ENCODE measurements at places on chromosomes 1 and 21.

GRCh38 chr21:46203203-46203600 lies 18.9 kb upstream of the SPATC1L start:
- no peak for DNase-seq

GRCh38 chr21:32653326-32653901 lies 41.2 kb upstream of the CFAP298 start:
- no peak for DNase-seq

DNA sequence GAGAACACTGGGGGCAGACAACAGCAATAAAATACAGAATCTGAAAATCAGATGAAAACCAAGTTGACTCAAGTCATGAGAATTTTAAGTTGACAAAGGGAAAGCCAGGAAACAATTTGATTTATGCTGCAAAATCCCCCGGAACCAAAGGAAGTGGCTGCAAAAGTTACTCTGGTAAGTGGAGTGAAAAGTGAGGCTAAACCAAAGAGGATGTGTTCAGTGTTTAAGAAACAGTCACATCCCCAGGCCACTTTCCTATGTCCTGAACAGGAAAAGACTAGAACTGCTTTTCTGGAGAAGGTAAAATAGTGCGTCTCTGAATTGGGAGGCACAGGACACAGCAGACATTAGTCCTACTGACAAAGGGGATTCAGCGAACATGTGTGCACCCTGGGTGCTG lies 5.9 kb downstream of the TARBP1 start:
- DNase-seq, result no peak

DNA sequence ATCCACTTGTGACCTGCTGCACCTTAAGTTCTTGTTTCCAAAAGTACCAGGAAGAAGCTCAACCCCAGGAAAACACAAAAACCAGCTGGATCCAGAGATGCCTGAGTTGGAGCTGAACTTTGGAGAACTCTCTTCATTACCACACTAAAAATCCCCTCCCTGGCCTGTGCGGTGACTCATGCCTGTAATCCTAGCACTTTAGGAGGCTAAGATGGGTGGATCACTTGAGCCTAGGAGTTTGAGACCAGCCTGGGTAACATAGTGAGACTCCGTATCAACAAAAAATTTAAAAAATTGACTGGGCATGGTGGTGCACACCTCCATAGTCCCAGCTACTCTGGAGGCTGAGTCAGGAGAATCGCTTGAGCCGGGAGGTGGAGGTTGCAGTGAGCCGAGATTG lies 6.2 kb downstream of the MAP1LC3C start:
- no peak for DNase-seq

DNA sequence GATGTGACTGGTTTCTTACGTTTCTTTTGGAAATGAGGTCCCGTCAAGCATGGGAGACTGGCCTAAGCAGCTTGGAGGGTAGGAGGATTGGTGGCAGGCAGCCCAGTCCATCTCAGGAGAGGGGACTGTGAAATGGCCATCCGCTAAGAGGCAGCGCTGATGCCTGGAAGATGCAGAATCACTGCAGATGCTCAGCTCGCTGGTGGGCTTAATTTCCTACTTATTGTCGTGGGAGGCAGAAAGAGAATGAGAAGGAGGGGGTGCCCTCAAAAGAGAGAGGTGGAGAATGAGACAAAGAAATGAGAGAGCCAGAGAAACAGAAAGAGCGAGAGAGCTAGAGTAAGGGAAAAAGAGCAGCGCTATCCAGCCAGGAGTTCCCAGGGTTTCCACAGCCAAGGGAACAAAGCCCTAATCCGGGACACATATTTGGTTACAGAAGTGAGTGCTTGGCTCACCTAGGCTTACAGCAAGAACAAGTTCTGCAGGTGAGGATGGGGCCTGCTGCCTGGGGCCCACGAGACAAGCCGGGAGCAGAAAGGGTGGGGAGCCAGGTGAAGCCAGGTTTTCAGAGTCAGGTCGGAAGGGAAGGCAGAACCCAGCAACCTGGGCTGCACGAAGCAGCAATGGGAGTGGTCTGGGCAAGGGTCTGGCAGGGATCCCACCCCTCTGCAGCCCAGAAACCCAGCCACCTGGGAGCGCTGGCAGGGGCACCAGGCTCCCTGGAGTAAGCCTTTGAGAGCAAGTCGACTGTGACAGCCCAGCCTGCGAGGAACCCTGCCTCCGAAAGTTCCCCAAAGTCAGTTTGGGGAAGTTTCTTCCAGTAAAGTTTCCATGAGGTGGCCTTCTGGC lies 5.8 kb downstream of the ECE1 start:
- no peak for DNase-seq

GRCh38 chr1:227913396-227913763 lies 34.4 kb downstream of the WNT9A start:
- DNase-seq, result no peak

- peak; percentile 50 for DNase-seq
These were observed 12.3 kb upstream of the PADI1 start for GRCh38 chr1:17192394-17193221.

- DNase-seq, result no peak
These were observed 65.1 kb upstream of the HSD17B7 start for GRCh38 chr1:162725301-162725837.

DNA sequence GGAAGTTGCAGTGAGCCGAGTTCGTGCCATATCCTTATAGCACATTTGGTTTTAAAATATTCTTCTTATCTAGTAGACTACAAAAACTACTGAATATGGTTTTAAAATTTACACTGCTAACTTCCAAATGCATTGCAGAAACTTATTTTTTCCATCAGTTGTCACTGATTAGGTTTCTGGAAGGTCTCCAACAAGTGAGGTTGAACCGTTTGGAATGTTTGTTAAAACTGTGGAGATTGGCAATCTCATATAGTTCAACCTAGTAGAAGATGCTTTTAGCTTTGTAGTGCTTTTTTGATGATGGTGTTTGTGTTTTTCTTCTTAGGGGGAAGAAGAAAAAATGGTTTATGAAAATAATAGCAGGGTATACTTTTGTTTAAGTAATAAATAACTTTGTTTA lies 12.9 kb downstream of the CENPF start:
- no peak for DNase-seq

- peak; percentile 78 for DNase-seq
These were observed 247.3 kb downstream of the LTN1 start for GRCh38 chr21:28745131-28746016.

DNA sequence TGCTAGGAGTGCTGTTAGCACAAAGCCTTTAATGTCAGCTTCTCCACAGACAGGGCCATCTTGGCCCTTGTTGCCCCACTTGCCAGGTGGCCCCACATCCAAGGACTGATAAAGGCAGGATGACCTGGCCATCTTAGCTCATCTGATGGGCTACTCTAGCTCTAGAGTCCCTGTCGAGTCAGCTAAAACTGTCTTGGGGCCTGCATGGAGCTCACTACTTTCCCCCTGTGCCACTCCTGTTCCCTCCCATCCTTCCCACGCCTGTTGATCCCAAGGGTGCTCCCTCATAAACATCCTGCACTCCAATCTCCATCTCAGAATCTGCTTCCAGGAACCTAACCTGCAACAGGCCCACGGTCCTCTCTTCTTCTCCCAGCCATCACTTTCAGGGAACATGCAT lies 652 bp upstream of the GPX7 start:
- no peak for DNase-seq

GRCh38 chr1:172931761-172932160 lies 119.0 kb downstream of the TNFSF18 start:
- DNase-seq, result no peak

GRCh38 chr1:114502080-114502479 lies 8.9 kb downstream of the TRIM33 start:
- DNase-seq, result no peak

DNA sequence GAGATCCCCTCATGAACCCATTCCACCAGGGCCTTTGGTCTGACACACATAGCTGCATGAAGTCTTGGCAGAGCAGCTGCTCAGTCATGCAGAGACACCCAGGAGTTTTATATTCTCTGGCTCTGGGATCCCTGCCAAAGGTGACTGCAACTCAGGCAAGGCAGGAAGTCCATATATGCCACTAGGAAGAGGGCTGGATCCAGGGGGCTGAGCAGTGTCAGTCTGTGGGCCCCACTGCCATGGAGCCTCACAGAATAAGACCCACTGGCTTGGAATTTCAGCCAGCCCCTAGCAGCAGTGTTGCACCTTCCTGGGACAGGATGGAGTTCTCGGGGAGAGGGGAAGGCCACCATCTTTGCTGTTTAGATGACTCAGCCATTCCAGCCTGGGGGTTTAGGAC lies 199.7 kb downstream of the TBX15 start:
- no peak for DNase-seq

DNA sequence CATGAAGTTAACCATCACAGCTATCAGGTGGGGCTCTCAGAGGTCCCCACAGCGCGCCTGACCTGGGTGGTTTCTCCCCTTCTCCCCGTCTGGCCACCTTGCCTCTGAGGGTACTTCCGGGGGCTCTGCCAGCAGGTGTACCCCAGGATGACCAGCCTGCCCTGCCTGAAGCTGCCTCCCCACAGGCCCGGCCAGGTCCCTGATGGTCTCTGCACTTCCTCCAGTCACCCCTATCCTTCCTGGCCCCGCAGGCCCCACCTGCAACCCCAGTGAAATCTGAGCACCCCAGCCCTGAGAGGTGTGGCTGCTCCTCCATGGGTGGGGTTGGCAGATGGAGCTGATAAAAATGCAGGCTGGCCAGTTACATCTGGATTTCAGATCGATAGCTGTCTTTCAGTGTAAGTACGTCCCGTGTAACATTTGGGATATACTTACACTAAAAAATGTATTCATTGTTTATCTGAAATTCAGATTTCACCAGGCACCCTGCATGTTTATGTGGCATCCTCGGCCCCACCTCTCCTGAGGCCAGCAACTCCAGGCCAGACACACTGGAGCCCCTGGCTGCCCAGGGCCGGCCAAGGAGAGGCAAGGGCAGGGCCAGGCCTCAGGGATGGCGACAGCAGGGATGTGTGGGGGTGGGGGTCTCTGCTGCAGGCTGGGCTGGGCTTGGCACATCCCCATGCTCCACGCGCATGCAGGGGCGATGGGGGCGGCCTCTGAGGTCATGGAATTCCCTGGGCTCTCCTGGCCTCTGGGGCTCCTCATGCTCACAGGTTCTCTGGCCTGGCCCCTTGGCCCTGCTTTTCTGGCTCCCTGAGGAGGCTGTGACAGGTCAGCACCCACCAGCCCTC lies 25.1 kb downstream of the LRRC3 start:
- DNase-seq, result no peak

DNA sequence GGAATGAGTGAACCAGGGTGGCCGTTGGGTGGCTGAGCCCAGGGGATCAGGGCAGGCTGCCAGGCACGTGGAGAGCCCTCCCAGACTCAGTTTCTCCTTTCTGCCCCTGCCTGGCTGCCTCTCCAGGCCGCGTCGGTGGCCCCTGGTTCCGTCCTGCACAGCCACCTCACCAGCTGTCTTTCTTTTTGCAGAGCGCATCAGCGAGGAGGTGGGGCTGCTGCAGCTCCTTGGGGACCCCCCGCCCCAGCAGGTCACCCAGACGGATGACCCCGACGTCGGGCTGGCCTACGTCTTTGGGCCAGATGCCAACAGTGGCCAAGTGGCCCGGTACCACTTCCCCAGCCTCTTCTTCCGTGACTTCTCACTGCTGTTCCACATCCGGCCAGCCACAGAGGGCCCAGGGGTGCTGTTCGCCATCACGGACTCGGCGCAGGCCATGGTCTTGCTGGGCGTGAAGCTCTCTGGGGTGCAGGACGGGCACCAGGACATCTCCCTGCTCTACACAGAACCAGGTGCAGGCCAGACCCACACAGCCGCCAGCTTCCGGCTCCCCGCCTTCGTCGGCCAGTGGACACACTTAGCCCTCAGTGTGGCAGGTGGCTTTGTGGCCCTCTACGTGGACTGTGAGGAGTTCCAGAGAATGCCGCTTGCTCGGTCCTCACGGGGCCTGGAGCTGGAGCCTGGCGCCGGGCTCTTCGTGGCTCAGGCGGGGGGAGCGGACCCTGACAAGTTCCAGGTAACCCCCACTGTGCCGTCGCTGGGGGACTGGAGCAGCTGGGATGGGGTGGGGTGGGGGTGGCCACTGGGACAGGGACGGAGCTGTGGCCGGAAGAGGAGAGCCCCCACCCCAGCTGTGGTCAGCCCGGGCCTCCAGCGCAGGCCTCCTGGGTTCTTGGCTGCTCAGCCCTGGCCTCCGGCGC lies 63.3 kb downstream of the COL18A1 start:
- no peak for DNase-seq

DNA sequence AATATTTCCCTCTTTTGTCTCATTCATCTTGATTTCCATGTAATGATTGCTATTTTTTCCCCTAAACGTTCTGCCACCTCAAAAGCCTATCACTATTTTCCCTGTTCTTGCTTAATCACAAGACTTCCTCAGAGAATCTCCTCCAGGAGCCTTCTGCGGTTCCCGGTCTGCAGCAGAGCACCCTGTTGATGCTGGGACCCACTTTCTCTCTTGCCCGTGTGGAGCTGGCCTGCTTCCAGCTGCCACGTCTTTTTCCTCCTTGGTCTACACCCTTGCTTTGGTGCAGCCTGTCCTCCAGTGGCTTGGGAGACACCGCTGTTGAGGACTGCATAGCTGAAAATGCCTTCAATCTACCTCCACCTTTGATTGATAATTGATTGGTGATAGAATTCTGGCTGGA lies 70.0 kb upstream of the COA6 start:
- no peak for DNase-seq

- peak; percentile 82 for DNase-seq
These were observed 54.3 kb upstream of the HNRNPU start for GRCh38 chr1:244918421-244919319.

DNA sequence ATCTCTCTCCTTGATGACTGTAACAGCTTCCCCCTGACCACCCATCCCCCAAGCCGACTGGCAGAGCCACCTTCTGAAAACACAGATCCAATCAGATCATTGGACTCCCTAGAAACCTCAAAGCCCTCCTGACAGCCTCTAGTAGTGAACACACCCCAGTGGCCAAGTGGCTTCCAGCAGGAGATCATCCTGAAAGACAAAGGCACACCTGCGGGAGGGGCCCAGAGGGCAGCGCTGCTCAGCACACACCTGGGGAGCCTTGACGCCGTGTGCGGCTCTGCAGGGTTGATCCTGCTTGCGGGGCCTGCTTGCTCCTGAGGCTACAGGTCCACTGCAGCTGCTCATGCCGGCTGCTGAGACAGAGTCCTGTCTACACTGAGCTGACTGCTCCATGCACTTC lies 41.5 kb downstream of the SLC66A1 start:
- DNase-seq, result no peak

- no peak for DNase-seq
These were observed 5.4 kb downstream of the GLUL start for GRCh38 chr1:182385885-182386853.

DNA sequence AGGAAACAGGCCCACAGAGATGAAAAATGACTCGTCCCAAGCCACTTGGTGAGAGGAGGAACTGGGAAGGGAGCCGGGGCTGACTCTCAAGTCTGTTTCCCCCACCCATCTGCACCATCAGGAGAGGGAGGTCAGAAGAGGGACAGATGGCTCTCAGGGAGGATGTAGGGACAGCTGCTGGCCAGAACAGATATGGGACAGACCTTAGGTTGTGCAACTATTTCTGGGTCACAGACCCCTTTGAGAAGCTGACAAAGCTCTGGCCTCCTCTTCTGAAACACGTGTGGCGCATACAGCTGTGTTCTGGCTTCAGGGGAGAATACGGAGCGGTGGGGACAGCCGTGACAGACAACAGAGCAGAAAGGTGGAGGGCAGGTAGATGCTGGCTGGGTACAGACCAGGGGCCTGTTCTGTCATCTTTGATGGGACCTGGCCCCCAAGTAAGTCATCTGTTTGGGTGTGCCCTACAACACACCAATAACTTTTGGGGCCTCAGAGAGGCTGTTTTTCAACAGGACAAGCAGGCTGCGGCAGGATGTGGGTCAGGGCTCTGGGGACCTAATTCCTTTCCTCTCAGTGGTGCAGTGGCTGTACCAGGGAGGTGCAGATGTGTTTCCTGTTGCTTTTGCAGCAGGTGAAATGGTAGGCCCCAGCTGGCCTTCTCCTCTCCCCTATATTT lies 7.3 kb downstream of the SH3BGRL3 start:
- DNase-seq, result peak; percentile 79

GRCh38 chr1:15775706-15776105 lies 17.1 kb downstream of the FBLIM1 start:
- no peak for DNase-seq

GRCh38 chr21:45947716-45948255 lies 33.8 kb upstream of the COL6A1 start:
- no peak for DNase-seq

All from activated CD8-positive, alpha-beta memory T cell treated with anti-CD3 and anti-CD28 coated beads for 24 hours (primary cell).